ENCODE measurements at places on chromosomes 2 and 18. TPM values are rescaled to one million over a fixed set of nuclear protein-coding genes. Genes with fewer than 3 reads are reported as not detected.
A peak's percentile ranks its signal among the peaks of the same experiment; 100 is the strongest.

The SERPINB13 gene
- total RNA-seq = 0.99 TPM

DNA sequence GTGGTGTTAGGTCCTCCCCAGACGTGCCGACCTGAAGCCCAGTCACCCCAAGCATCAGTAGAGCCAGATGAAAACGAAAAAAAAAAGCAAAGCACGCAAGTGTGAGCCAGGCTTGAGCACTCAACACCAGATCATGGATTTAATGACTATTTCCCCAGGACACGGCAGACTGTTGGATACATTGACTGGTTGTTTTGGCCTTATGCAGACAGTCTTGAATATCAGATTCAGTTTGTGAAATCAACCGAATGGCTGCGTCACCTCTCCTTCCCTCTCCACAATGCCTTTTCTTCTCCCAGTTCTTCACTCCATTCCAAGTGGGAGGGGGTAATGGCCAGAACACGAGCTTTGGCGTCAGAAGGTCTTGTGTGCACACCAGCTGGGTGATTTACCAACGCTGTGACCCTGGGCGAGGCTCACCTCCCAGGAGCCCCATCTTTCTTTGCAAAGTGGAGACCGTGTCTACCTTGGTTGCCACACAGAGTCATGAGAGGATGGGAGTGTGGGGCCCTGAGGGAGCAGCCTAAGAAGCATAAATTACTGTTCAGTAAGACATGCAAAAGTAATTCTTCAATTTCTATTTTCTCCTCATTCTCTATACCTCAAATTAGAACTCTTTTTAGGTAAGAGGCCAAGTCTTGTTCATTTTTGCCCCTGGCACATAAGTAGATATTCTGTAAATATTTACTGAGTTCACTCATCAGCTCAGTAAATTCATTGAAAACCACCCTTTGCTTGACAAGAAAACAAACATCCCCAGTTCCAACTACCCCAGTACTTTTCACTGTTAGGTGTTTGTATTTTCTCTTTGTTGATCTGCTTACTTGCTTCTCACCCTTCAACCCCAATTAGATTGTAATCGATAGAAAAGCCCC, 181.1 kb upstream of the COPS8 start:
- no peak overlapping the region for H3K4me3 ChIP-seq
- H3K4me1 ChIP-seq = no peaks in the 10 kb centered on the region
- peaks cover 7% of the 10 kb centered on the region for H3K27me3 ChIP-seq

DNA sequence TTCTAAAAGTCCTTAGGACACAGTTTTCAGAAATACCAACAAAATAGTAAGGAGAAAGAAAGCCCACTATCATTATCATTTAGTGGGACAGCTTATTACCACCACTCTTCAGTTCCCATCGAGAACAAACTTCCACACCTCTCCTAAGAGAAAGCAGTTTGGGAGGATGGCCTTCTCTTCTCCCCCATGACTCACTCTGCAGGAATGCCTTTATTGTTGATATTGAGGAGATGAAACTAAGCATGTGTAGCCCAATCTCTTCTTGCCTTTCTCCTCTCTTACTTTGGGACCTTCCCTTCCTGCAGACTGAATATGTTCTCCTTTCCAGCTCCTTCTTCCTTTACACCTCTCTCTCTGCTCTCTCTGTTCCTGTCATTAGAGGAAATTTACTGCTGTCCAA, 30.0 kb upstream of the ERMN start:
- no peak overlapping the region for H3K27ac ChIP-seq
- H3K27me3 ChIP-seq = no peaks in the 10 kb centered on the region
- no peaks in the 10 kb centered on the region for H3K4me1 ChIP-seq

DNA sequence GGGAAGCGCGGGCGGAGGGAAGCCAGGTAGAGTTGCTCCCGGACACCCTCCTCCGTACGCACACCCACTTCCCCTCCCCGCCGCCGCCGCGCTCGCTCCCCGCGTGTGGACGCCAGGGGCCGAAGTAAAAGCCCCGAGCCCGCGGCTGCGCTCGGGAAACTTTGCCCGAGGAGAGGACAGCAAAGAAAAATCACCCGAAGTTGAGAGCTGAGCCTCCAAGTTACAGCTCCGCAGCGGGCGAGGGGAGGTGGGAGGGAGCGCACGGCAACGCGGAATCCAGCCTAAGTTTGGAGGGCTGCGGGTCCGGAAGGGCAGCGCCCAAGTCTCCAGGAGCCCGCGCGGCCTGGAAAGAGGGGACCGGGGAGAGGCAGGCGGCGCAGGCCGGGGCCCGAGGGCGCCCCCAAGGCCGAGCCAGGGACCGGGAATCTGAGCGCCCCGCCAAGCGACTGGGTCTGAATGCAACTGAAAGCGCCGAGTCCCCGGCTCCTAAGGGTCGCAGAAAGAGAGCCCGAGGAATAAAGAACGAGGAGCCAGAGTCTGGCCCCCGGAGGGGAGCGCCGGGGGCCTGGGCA, 706 bp upstream of the BCL11A start:
- H3K36me3 ChIP-seq = no peaks in the 10 kb centered on the region
- H3K4me1 ChIP-seq = peaks cover 23% of the 10 kb centered on the region
- peak overlapping the region; percentile 93 for H3K4me3 ChIP-seq
- H3K27ac ChIP-seq = peak overlapping the region; percentile 96
- H3K27me3 ChIP-seq = no peaks in the 10 kb centered on the region

DNA sequence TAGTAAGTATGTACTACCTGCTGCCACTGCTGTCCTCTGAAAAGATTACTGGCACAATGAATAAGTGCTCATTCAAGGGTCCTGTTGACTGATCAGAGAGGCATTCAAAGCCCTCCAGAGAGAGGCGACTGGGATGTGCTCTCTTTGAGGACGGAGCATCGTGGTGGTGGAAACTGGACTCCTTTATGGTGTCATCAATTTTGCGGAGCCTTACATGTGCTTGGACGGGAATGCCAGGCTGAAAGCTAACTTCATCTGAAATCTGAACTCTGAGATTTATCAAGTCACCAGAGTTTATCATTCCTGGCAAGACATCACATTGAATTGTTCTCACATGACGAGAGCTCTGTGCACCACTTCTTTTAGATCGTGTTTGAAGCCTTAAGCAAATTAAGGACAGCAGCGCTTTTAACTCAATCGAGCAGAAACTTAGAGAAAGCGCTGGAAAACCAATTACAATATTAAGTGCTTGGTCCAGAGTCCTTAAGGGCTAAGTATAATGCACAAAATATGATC, 138.3 kb downstream of the NCK2 start:
- DNase-seq = no peak
- peaks cover 3% of the 10 kb centered on the region for H3K4me1 ChIP-seq
- H3K27ac ChIP-seq = no peak overlapping the region
- peaks cover 32% of the 10 kb centered on the region for H3K36me3 ChIP-seq
- H3K4me3 ChIP-seq = no peak overlapping the region
